ENCODE measurements at places on chromosomes 16 and 17. TPM values are rescaled to one million over a fixed set of nuclear protein-coding genes. Genes with fewer than 3 reads are reported as not detected.
A peak's percentile ranks its signal among the peaks of the same experiment; 100 is the strongest.

ZNF200 gene
- 12.8 TPM for total RNA-seq

KRT14 gene
- not detected for total RNA-seq

CSH2 gene
- total RNA-seq, result not detected

PLXDC1 gene
- total RNA-seq, result 1.1 TPM

DRC7 gene
- total RNA-seq, result not detected

CENPT gene
- total RNA-seq, result 42.2 TPM

INTS2 gene
- 26.2 TPM for total RNA-seq

FNDC8 gene
- total RNA-seq, result not detected

PERCC1 gene
- 0.40 TPM for total RNA-seq

GRCh38 chr17:9356488-9356911, 219.1 kb downstream of the STX8 start:
- no peak for DNase-seq
- no peaks in the 10 kb centered on the region for H3K27me3 ChIP-seq
- H3K4me1 ChIP-seq, result peaks cover 2% of the 10 kb centered on the region
- H3K4me3 ChIP-seq, result no peak overlapping the region

DNA sequence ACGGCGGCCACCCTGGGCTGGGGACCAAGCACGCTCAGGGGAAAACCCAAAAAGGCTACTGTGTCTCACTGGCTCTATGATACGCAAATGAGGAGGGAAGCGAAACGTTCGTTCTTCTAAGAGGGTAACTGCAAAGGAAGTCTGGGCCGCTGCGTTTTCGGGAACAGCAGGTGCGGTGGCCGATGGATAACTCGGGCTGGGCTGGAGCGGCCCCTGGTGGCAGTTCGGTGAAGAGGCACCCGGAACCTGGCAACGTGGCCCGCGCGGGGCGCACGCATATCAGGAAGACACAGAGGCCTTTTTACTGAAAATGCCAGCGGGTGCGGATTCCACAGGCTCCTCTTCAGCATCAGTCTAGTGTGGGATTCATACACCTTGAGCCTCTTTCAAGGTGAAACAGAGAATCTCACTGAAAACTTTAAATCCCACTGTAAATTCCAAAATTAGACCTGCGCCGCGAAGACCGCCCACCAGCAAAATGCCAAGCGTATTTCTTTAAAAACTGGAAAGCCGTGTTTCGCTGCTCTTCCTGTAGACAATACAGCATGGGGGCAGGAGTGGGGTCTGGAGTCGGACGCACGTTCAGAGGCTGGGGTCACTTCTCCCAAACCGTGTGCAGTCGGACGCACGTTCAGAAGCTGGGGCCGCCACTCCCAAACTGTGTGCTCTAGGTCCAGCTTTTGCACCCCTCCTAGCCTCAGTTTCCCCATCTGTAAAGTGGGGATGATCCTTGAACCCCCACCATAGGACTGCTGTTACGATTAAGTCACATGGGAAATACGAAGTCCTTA, 44.4 kb upstream of the METTL9 start:
- peak overlapping the region; percentile 67 for H3K4me3 ChIP-seq
- peaks cover 2% of the 10 kb centered on the region for H3K36me3 ChIP-seq
- peaks cover 5% of the 10 kb centered on the region for H3K27me3 ChIP-seq
- peak; percentile 97 for DNase-seq
- H3K4me1 ChIP-seq, result peaks cover 11% of the 10 kb centered on the region

DNA sequence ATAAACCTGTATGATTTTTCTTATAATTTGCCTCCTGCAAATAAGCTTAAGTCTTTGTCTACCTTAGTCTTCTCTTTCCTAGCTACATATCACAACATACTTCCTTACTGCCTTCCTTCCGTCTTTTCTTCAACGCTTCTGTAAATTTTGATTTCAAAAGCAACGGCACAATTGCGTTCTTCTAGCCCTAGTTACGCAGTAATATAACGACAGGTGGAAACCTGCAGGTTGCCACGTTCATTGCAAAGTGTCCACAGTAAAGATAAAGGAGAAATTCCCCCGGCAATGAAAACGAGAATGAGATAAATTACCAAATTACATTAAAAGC, 546 bp upstream of the PSMD7 start:
- peak overlapping the region; percentile 94 for H3K27ac ChIP-seq
- DNase-seq, result no peak
- H3K4me1 ChIP-seq, result peaks cover 20% of the 10 kb centered on the region
- H3K4me3 ChIP-seq, result peak overlapping the region; percentile 88
- H3K27me3 ChIP-seq, result no peaks in the 10 kb centered on the region
- peaks cover 41% of the 10 kb centered on the region for H3K36me3 ChIP-seq

- peaks cover 24% of the 10 kb centered on the region for H3K4me1 ChIP-seq
- no peak for DNase-seq
- H3K27ac ChIP-seq, result no peak overlapping the region
- no peaks in the 10 kb centered on the region for H3K27me3 ChIP-seq
- peaks cover 15% of the 10 kb centered on the region for H3K36me3 ChIP-seq
- H3K4me3 ChIP-seq, result no peak overlapping the region
Observed at GRCh38 chr16:56849690-56850680, 15.0 kb upstream of the SLC12A3 start.

DNA sequence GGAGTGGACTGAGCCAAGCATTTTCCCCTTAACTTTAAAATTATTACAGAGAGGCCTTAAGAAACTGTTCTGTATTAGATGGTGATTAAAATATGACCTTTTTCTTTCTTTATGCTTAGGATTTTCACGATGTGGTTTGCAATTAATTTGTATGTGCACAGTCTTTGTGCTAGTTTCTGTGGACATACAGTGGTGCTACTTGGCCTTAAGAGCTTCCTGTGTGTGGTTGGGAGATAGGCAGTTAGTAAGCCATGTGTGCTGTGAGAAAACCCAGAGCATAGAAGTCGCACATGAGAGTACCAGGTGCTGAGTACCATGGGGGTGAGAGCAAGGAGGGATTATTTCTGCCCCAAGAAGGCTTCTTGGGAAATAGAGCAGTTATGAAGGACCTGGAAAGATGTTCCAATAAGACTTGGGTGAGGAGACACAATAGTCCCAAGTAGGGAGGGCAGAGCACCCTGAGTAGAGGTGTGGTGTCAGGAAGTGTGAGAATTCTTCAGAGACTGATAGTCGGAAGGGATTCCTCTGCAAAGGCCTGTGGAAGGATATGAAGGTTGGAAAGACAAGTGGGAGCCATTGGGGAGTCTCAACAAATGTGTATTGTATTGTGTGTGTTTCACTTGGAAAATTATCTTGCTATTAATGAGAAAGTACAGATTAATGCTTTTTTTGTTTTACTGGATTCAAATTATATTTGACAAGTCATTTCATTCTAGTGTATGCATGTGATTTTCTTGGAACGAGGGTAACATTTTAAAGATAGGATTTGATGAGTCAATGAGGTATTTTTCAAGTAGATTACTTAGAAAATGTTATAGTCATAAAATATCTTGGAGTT, 239.9 kb downstream of the PRKCA start:
- no peak for DNase-seq
- no peak overlapping the region for H3K4me3 ChIP-seq

GRCh38 chr16:728131-728889, 1.4 kb downstream of the HAGHL start:
- peaks cover 3% of the 10 kb centered on the region for H3K4me1 ChIP-seq
- peak; percentile 75 for DNase-seq
- H3K27ac ChIP-seq, result no peak overlapping the region
- H3K36me3 ChIP-seq, result no peaks in the 10 kb centered on the region

DNA sequence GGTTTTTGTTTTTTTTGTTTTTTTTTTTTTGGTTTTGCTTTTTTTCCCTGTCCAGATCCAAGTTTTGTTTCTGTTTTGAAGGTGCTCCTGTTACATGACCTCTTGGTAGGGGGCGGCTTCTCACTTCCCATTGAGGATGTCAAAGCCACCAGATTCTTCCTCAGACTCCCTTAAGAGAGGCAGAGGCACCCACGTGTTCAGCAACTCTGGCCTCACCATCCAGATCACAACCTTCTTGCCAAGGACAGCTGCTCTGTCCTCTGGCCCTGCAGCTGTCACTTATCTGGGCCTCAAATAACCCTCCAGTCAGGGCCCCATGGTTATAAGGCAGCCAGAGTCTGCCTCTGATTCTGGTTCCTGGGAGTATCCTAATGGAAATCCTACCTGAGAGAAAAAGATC, 208.5 kb downstream of the STX8 start:
- DNase-seq, result no peak
- no peaks in the 10 kb centered on the region for H3K27me3 ChIP-seq
- peaks cover 11% of the 10 kb centered on the region for H3K4me1 ChIP-seq
- no peaks in the 10 kb centered on the region for H3K36me3 ChIP-seq
- no peak overlapping the region for H3K4me3 ChIP-seq

GRCh38 chr17:40320756-40321523, 12.0 kb downstream of the RARA start:
- H3K27ac ChIP-seq, result peak overlapping the region; percentile 99
- DNase-seq, result peak; percentile 26

DNA sequence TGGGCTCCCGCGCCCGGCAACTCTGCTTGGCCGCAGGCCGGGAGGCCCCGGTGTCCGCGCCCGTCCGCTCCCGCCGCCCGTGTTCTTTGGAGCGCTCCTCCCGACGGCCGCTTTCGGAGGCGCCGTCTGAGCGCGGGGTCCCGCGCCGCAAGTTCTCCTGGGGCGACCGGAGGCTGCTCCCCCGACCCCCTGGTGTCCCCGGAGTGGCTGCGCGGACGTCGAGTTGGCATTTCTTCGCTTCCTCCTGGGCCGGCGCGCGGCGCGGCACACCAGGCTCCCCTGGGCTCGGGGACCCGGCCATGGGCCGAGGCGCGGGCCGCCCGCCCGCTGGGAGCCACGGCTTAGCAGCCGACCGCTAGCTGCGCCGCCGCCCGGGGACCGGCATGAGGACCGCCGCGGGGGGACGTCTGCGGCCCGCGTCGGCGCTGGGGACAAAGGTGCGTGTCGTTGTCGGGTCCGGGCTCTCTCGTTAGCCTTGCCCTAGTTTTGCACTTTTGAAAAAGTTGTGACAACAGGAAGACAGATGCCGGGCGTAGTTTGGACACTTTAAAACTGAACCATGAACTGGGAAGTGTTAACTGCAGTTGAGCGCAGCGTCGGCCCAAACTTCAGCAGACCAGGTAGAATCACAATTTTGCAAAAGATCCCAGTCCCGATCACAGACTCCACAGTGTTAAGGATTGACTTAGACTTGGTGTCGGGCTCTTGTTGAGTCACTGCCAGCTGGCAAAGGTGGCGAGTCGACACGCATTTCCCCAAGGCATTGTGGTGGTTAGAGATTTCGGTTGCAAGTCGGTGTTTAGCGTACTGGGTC, 700 bp downstream of the UBN1 start:
- H3K27me3 ChIP-seq, result no peaks in the 10 kb centered on the region
- H3K4me1 ChIP-seq, result peaks cover 55% of the 10 kb centered on the region
- DNase-seq, result peak; percentile 49
- H3K36me3 ChIP-seq, result peaks cover 16% of the 10 kb centered on the region

DNA sequence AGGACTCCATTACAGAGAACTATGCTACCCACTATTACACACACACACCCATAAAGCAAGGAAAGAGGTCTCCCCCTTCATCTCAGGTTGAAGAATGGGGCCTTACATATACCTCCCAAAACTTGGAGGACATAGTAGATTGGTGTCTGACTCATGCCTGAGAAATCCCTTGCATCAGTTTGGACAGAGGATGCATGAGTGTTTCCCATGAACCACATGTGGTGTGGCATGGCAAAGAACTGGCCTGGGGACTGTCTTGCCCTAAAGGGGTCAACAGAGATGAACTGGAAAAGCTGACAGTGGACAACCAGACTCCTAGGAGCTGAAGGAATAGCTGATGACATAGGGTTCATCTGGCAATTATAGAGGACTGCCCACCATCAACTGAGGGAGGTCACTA, 54.0 kb downstream of the DYNLRB2 start:
- H3K27ac ChIP-seq, result no peak overlapping the region
- no peak overlapping the region for H3K4me3 ChIP-seq
- peaks cover 21% of the 10 kb centered on the region for H3K4me1 ChIP-seq
- no peak for DNase-seq
- peaks cover 6% of the 10 kb centered on the region for H3K36me3 ChIP-seq
- H3K27me3 ChIP-seq, result peaks cover 5% of the 10 kb centered on the region

DNA sequence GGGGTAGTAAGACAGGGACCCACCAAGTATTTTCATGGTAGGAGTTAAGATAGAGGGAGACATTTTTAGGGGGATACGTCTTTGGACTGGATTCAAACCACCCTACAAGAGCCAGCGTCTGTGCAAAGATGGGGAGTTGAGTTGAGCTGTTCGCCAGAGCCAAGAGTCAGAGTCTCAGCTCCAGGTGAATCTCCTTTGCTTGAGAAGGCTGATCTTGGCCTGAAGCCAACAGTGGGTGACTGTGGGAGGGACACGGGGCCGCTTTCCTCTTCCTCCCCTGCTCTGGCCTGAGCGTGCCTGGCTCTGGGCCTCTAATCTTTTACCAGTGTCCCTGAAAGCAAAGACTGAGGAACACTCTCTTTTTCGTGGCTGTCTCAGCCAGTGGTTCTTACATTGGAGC, 5.4 kb downstream of the TLE7 start:
- H3K4me1 ChIP-seq, result peaks cover 3% of the 10 kb centered on the region
- H3K36me3 ChIP-seq, result peaks cover 3% of the 10 kb centered on the region
- no peak overlapping the region for H3K27ac ChIP-seq
- H3K27me3 ChIP-seq, result peaks cover 32% of the 10 kb centered on the region
- DNase-seq, result no peak
- H3K4me3 ChIP-seq, result no peak overlapping the region

DNA sequence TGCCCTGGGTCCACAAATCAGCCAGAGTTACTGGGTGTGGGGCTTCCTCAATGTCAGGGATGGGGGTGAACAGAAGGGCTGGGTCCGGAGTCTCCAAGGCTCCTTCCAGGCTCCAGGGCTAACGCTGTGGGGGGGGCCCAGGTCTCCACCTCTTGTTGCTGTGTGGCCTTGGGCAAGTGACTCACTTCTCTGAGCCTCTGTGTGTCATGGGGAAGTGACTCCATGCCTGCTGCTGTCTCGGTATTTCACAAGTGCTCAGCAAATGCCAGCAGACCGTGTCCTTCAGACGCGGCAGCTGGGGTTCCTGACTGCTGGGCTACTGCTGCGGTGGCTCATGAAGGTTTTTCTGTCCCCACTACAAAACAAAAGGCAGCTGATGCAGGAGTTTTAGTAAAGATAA, 26.6 kb downstream of the JPH3 start:
- DNase-seq, result no peak
- no peaks in the 10 kb centered on the region for H3K27me3 ChIP-seq
- H3K36me3 ChIP-seq, result no peaks in the 10 kb centered on the region
- no peak overlapping the region for H3K4me3 ChIP-seq

DNA sequence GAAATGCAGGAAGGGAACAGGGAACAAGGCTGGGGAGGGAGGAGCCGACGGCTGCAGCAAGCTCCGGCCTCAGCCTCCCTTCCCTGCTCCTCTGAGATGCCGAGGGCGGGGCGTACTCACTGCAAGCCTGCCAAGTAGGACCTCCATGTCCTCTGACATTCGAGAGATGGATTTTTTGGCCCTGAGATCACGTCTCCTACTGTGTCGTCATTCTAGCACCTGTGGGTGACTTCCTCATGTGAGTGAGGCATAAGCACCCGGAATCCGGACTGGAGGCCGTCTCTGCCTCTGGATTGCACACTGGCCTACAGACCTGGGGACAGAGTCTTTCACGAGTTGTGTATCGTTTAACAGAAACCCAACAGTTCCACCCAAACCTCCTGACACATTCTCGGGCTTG, 14.5 kb downstream of the MRM3 start:
- H3K36me3 ChIP-seq, result peaks cover 13% of the 10 kb centered on the region
- H3K27me3 ChIP-seq, result no peaks in the 10 kb centered on the region
- no peak overlapping the region for H3K4me3 ChIP-seq
- H3K4me1 ChIP-seq, result peaks cover 6% of the 10 kb centered on the region
